Smooth muscle cell of the umbilical artery (primary cell): ENCODE measurements at places on chromosomes 6 and 20. TPM values are rescaled to one million over a fixed set of nuclear protein-coding genes. Genes with fewer than 3 reads are reported as not detected.

Gene ZNF184
- 7.2 and 8.3 TPM in 2 replicates for total RNA-seq

Gene RBPJL
- total RNA-seq: not detected in 2 replicates

Gene C6orf89
- 55.0 and 63.8 TPM in 2 replicates for total RNA-seq

Gene CRISP3
- total RNA-seq: not detected in 2 replicates

Gene TMEM244
- total RNA-seq: not detected in 2 replicates

Gene DCDC2
- total RNA-seq: not detected in 2 replicates
